Urothelium cell line (cell line): ENCODE measurements at places on chromosomes 16 and 17.

DNA sequence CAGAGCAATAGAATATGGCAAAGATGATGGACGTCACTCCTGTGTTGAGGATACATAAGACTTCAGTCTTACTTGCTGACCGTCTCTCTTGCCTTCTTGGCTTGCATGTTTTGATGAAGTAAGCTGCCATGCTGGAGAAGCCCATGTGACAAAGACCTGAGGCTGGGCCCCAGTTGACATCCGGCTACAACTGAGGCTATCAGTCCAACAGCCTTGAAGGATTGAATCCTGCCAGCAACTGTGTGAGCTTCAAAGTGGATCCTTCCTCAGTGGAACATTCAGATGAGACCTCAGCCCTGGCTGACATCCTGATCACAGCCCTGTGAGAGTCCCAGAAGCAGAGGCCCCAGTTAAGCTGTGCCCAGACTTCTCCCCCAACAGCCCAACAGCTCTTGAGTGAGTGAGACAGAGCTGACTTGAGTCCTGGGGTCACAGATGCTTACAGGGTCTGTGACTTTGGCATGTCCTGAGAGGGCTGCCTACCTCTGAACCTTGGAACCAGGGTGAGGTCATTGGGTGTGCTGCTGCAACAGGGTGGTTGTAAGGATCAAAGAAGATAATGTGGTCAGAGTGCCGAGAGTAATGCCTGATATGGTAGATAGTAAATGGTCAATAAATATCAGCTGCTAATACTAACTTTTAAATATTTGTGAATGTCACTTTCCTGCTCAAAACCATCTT lies 2.4 kb upstream of the BRD7 start:
- DNase-seq: no peak

GRCh38 chr16:21222495-21223337 lies 10.8 kb upstream of the ANKS4B start:
- DNase-seq: no peak

DNA sequence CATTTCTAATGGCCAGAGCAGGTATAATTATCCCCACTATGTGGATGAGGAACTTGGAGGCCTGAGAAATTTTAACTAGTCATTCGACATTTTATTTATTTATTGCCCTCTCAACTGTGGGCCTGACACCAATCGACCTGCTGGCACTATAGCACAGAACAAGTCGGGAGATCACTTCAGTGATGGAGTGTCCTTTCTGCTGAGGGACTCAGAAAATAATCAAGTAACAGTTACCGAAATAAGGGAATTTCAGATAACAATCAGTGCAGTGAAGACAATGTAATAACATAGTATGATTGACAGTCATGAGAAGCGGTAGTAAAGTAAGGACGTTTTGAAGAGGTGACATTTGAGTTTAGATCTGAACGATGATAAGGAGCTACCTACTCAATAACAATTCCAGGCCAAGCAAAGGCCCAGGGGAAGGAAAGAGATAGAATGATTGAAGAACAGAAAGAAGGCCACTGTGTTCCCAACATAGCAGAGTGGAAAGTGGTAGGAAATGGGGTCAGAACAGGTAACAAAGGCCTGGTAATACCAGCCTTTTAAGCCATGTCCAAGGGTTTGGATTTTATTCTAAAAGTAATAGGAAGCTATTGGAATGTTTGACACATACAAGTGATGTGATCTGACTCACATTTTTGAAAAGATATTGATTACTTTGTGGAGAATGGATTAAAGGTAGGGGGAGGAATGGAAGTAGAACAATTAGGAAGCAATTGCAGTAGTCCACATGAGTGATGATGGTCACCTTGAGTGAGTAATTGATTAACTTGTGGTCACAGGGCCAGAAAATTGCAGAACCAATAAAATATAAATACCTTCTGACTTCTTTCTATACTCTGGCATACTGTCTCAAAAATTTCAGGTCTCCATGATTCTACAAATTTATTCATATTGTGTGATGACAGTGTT lies 1.4 kb downstream of the STXBP4 start:
- DNase-seq: no peak

DNA sequence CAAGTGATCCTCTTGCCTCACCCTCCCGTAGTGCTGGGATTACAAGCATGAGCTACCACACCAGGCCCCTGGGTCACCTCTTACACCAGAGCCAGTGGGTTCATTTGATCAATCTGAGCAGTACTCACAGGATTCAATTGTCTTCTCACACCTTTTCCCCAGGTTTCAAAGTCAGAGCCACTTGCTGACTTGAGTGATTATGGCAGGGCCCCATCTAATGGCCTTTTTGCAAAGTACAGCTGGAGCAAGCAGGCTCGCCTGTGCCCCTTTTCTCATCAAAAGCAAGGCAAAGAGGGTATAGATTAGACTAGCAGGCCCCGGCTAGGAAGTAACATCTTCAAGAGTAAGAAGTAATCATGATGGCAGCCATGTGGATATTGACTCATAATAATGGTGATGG lies 114.8 kb upstream of the NOL11 start:
- peak; percentile 34 for DNase-seq

DNA sequence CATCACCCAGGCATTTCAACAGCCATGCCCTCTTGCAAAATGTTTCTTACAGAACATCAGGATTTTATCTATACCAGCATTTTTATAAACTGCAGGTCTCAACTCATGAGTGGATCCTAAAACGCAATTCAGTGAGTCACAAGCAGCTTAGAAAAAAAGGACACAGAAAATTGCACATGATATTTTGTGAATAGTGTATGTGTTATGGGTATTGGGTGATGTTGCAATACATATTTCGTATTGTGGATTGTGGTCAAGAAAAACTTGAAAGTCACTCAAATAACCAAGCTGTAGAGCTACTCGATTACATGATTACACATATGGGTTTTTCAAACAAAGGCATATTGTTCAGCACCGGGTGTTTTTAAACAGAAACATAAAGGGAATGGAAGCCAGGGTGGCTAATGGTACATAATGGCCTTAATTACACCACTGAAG lies 1.4 kb downstream of the WIPI1 start:
- DNase-seq: no peak

DNA sequence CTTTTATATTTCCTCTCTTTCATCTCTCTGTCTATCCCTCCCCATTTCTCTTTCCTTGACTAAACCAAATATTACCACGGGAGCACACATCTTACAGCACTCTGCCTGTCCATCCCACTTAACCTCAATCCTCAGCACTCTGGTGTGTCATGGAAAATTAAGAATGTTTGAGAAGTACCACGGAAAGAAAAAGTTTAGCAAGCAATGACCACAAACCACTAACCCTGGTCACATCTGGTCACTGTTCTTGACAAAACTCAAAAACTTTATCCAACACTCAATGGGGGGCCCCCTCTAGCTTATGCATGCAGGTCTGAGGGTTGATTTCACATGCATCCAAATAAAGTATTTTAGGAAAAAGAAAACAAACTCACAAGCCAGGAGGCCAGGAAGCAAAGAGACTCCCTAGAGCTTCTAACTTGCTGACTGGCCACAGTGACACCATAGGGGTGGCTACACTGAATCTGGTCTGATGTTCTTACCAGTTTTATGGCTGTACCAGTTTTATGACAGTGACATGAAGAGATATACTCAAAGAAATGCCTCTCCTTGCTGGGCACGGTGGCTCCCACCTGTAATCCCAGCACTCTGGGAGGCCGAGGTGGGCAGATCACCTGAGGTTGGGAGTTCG lies 229.2 kb downstream of the STX8 start:
- DNase-seq: no peak

GRCh38 chr16:57044931-57045693 lies 47.3 kb upstream of the CPNE2 start:
- DNase-seq: no peak

GRCh38 chr17:80529904-80530292 lies 14.7 kb upstream of the RPTOR start:
- peak; percentile 63 for DNase-seq

DNA sequence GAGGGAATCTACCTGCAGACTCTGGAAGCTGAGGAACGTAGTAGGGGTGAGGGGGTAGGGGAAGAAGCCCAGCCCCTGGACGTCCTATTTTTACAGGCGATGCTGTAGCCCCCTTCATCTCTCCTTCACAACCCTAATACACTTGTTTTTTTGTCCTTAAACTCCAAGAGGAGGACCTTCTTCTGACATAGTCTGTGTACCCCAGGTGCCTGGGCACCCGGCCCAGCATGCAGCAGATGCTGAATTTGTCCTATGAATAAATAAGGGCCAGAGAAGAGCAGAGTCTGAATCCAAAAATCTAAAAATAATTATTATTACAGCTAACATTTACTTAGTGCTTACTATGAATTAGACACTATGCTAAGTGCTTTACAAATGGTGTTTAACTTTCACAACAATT lies 5.1 kb downstream of the KIF18B start:
- no peak for DNase-seq

DNA sequence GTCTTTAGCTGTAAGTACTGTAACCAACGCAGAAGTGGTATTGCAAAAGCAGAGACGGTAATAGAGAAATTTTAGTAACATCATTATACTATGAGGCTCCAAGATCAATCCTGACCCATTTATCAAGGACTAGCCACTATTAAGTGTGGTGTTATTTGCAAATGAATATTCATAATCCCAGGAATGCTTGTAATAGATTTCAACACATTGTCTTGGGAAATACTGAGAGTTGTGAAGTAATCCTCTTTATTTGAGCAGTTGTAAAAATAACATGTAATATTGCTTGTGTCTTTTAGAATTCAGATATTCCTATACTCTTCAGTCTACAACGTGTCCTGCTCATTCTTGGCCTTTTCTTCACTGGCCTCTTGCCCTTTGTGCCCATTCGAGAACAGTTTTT lies 46.4 kb downstream of the GDPD1 start:
- DNase-seq: no peak

DNA sequence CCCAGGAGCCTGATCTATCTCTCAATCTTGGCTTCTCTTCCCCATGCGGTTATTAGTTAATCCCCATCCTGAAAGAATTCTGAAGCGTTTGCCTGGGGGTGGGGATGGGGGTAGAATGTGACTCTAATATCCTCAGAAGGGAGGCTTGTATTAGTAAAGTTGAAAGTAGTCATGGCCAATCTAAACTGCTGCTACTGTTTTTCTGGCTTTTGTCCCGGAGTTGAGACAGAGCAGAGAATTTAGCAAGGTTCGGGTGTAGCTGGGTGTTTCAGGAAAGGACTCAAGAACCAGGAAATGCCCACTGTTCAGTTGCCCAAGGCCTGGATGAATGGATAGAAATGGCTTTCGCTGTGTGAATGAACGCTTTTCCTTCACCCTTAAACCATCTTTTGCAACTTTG lies 17.6 kb upstream of the ITGAM start:
- no peak for DNase-seq

GRCh38 chr17:35780950-35781349 lies 14.5 kb downstream of the MMP28 start:
- no peak for DNase-seq
